ENCODE measurements at places on chromosomes 16 and 17. TPM values are rescaled to one million over a fixed set of nuclear protein-coding genes. Genes with fewer than 3 reads are reported as not detected.

GRCh38 chr16:49701065-49701685, 154.7 kb downstream of the ZNF423 start:
- DNase-seq, result peak; percentile 31

DNA sequence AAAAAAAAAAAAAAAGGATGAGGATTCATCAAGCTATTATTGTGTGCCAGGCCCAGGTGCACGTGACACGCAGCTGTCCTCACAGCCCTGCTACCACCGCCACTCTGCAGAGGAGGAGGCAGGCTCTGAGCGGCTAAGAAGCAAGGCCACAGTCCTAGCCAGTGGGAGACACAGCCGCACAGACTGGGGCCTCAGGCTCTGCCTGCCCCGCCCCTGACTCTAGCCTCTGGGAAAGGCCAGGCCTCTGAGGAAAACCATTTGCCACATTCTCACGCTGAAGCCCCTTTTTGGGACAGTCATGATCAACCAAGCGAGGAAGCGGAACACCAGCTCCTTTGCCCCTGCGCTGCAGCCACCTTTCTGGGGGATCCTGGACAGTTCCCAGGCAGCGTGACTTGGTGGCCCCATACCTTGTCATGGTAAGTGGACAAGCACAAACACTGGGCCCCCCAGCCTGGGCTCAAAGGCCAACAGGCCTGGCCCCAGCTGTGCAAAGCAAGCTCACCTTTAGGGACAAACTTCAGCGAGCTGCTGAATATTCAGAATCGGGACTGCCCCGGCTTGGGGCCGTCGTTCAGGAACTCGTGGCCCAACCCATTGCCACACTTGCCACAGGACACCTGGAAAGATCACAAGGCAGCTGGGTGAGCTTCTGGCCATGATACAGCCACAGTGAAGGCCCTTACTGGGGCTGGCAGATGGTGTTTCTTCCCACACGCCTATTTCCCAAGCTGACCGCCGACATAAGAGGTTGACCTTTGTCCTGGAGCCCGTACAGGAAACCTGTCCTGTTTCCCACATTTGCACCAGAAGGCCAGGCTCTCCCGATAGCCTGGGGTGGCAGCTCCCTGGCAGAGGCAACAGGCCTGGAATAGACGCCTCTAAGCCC, 2.5 kb downstream of the MSRB1 start:
- no peak for DNase-seq

- DNase-seq, result no peak
Observed at GRCh38 chr16:86930663-86931373, 352.5 kb downstream of the FOXL1 start.

- no peak for DNase-seq
Observed at GRCh38 chr17:49438436-49439278, 24.0 kb upstream of the PHB1 start.

- no peak for DNase-seq
Observed at GRCh38 chr17:18961634-18962493, 9.9 kb downstream of the SLC5A10 start.

- peak; percentile 27 for DNase-seq
Observed at GRCh38 chr17:31339906-31340661, 18.7 kb upstream of the EVI2A start.

DNA sequence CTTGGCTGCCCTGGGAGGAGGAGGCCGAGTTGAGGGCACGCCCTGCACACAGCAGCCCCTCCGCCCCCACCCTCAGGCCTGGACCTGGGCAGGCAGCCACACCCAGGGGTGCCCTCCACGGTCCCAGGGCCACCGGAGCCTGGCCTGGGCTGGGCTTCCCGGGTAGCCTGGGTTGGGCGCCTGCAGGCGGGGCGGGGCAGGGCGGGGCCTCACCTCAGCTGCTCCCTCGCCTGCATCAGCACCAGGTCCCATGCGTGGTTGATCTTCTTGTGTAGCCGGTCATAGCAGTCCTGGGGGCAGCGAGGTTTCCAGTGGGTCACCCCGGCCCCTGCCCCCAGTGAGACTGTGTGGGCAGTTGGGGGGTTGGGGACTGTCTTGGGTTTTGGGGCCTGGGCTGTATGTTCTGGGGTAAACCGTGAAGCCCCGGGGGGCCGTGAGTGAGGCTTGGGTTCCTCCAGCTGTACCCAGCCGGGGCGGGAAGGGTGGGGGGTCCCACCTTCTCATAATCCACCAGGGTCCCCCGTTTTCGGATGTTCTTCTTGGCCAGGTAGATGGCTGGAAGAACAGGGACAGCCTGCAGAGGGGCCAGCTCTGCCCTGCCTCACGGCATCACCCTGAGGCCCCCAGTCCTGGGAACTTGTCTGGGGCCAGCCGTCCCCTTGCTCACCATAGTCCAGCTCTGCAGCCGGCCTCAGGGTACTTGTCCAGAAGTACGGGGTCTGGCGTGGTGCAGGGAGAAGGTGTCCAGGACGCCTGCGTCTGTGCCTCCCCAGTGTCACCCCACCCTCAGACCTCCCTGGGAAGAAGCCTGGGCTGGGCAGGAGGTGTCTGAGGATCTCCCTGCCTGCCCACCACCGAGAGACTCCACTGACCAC, 2.0 kb downstream of the RGS11 start:
- no peak for DNase-seq

GRCh38 chr17:4900231-4901107, 1.1 kb downstream of the C17orf107 start:
- peak; percentile 78 for DNase-seq

DNA sequence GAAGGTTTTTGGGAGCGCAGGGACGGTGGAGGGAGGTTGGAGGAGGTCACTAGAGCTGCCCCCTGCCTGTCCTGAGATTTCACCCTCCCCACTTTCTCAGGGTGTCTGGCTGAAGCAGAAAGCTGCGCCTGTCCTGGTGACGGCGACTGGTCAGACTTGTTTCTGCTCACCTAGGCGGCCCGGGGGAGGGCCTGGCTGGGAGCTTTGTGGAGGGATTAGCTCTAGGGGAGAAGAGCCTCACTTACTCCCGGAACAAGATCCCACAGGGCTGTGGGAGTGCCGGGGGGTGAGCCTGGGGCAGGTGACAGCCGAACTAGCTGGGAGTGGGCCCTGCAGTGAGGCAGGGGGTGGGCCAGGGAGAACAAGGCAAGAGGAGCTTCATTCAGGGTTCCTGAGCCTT, 11.5 kb downstream of the NHERF1 start:
- DNase-seq, result no peak

DNA sequence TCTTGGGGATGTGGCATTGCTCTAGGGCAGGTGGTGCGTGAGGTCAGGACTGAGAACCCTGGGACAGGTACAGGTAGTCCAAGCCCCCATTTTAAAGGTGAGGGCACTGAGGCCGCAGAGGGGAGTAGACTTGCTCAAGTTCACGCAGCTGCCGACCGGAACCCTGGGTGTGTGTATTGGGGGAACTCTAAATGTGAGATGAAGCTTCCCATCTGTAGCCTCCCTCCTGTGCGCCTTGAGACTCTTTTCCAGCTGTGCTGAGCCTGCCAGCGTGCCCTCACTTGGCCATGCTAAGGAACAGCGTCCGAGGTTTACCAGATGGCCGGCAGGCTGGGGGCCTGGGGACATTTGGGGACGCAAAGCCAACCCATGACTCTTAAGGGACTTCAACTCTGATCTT, 79.0 kb upstream of the CDC42EP4 start:
- no peak for DNase-seq

DNA sequence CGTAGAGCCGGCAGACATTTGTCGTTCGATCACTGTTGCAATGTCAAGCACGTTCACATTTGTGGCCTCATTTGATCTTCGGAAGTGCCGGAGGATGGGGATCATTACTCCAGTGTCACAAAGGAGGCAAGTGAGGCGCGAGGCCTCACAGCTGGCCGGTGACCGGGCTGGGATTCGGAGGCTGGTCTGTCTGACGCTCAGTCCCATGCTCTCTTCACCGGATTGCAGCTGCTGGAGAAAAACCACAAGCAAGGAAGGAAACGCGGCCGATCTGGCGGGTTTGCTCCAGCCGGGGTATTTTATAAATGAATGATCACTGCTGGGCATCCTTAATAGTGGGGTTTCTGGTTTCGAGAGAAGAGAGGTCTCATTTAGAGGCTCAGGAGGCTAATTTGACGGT, 127.8 kb downstream of the OR1D5 start:
- no peak for DNase-seq

- DNase-seq, result no peak
Observed at GRCh38 chr17:42246515-42246914, 29.7 kb downstream of the STAT5B start.

JUP gene
- 39.3 TPM for polyA plus RNA-seq

Measured in muscle of back (tissue), 13 donors.